Frontal cortex (tissue), 4 donors: ENCODE measurements at places on chromosomes 7 and 10. TPM values are rescaled to one million over a fixed set of nuclear protein-coding genes. Genes with fewer than 3 reads are reported as not detected.

The TMEM139 gene
- total RNA-seq, result not detected

The SLC18A3 gene
- total RNA-seq, result under 0.01 TPM

The WDR86 gene
- total RNA-seq, result 49.7 TPM

The PAX4 gene
- not detected for total RNA-seq

The SORCS3 gene
- total RNA-seq, result 11.4 TPM

The SERPINE1 gene
- under 0.01 TPM for total RNA-seq

The DNAJC12 gene
- 4.5 TPM for total RNA-seq

The VAX1 gene
- 1.2 TPM for total RNA-seq

The LRRTM3 gene
- total RNA-seq, result 14.7 TPM

The PNLIPRP2 gene
- not detected for total RNA-seq

The RRP12 gene
- total RNA-seq, result 11.8 TPM

The GDF10 gene
- total RNA-seq, result 6.5 TPM

The C10orf105 gene
- total RNA-seq, result not detected

The OR13A1 gene
- total RNA-seq, result under 0.01 TPM
